ENCODE measurements at places on chromosomes 2 and 18.

DNA sequence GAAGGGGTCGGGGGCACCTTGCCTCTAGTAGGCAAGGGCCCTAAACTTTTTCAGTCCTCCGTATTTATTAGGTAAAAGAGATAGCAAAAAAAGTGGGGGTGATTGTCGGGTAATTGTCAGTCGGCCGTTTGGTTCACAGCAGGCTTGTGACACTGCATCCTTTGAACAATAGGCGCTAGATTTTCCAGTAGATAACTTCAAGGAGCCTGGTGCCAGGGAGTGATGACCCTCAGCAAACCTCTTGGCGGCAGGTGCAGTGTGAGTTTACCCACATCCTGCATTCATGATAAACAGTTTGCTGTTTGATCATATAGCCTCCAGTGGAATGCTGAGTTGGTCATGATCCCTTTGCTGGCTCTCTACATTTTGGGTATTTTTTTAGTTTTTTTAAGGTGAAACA is 22.9 kb downstream of the SERPINB8 start:
- DNase-seq, result no peak

DNA sequence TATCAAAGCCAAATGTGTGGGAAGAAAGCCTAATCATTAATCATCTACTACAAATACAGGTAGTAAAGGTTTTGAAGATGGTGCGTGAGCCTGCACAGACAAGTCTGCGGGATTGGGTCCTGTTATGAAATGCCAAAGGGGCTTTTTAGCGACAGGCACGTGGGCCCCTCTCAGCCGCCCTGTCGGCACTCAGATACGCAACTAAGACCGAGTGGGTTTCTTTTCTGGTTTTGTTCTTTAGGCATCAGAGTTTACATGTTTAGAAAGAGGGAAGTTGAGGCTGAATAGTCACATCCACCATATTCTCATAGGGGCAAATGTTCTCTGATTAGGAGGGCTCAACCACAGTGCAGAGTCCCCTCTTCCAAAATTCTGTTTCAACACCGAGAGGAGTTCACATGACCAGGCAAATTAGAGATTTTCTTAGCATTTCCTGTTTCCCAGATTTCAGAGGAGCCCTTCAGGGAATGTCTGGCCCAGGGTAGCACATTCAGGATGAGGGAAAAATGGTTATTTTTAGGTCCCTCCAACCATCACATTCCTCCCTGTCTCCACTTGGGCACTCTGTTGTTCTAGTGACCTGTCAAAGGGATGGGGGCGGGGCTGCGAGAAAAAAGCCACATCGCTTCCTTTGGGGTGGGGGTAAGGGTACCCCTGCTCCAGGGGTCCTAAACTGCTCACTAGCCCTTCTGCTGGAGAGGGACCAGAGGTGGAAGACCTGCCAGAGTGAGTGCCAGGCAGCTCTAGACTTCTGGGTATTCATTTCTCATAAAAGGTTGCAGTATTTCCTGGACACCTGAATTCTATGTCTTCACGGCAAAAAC is 159.2 kb downstream of the BCL2 start:
- DNase-seq, result no peak

GRCh38 chr2:23209059-23209458 is 175.9 kb upstream of the KLHL29 start:
- DNase-seq, result no peak

GRCh38 chr2:174610243-174610995 is 12.8 kb upstream of the WIPF1 start:
- no peak for DNase-seq

DNA sequence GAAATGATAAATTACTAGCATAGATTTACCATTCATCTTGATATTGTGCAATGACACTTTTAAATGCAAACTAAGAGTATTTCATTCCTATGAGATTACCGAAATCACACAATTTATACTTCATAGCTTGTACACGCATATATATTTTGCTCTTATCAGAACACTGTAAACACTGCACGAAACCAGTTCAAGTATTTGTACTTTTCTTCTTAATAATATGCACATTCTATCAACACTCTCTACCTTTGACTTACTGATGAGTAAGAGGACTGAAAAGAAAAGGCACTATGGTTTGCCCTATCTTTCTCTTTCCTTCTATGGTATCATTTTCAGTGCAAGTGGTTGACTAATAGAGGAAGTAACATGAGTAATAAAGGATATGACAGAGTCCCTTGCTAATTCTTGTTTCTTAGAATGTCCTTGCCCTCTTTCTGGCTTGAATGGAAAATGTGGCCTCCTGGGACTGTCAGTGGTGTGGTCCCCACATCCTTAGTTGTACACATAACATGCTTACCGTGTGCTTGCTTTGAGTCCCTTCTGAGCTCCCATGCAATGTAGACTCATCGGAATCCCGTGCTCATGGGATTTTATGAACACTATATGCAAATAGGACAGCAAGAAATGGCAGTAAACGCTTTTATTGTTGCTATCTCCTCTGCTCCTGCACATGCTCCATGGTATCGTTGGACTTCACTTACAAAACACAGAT is 363.5 kb upstream of the TNP1 start:
- DNase-seq, result peak; percentile 87

GRCh38 chr18:3874581-3874980 is 424.6 kb downstream of the TGIF1 start:
- no peak for DNase-seq

DNA sequence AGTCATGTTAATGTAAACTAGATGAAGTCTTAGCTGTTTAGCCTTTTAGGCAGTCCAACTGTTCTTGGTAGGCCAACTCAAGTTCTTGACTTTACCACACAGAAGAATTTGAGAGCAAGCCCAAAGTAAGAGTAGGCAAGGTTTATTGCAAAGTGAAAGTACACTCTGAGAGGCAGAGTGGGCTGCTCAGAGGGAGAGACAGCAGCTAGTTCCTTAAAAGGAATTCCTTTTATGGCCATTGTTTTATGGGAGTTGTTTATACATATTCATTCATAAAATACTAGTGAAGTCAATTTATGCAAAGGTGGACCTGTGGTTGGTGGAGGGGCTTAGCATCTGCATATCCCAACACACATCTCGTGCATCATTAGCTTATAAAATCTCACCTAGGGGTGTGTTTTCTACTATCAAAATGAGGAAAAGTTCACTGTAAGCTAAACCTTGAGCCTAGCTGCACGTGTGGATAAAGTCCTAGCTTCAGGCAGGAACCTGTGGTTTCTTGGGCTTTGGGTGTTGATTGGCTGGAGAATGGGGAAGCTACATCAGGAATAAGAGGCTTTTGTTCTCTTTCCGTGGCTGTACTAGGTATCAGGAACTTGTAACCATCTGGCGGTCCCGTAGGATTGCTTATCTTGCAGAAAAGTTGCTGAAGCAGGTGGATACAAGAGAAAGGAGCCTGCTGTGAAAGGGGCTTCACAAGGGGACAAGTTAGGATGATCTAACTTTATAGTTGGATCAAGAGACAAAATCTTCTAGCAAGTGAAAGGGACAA is 110.4 kb upstream of the GULP1 start:
- no peak for DNase-seq

DNA sequence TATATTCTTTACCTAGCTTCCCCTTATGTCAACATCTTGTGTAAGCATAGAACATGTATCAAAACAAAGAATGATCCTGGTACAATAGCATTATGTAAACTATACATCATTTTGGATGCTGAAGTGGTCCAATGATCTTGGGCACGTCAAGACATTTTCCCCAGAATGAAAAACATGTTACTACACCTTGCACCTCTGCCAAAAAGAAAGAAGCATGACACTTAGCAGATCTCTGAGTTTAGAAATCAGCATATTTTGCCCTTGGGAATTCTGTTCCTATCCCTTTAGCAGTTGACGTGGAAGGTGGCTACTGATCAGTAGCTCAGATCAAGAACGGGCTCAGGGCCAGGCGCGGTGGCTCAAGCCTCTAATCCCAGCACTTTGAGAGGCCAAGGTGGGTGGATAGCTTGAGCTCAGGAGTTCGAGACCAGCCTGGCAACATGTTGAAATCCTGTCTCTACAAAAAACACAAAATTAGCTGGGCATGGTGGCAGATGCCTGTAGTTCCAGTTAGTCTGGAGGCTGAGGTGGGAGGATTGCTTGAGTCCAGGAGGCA is 1.7 kb upstream of the LCLAT1 start:
- no peak for DNase-seq

- DNase-seq, result no peak
Observed at GRCh38 chr2:152411154-152411553, 76.2 kb downstream of the FMNL2 start.

GRCh38 chr18:7567474-7568425 is 634 bp downstream of the PTPRM start:
- no peak for DNase-seq

GRCh38 chr2:212930556-212931260 is 220.7 kb downstream of the IKZF2 start:
- no peak for DNase-seq

DNA sequence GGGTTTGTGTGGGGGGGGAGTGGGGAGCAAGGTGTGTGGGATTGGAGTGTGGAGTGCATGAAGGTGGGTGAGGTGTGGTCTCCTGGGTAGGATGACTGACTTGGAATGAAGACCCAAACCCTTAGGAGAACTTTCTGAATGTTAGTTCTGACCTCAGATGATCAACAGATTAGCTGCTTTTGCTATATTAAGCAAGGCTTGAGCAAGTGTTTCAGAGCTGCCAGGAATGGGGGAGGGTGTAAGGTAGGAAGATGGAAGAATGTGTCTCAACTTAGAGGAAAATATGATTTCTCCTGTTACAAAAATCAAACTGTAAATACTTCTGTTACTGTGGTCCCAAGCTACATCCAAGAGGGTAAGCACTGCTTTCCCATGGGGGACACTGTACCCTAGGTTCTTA is 273.6 kb downstream of the TGIF1 start:
- no peak for DNase-seq

DNA sequence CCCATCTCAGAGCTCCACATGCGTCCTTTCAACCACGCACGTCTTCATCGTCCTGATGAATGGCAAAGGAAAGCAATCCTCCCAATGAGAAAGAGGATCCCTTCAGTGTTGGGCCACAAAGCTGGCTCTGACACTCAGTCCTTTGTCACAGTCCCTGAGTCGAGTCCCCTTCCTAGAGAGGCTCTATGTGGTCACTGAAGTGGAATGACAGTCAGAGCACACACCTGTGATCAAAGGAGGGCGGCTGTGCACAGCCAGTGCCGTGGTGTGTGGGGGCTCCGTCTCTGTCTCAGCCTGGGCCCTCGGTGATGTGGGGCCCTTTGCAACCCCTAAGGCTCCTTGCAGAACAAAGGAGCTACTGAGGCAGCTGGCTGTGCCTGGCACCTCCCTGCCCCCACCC is 157.3 kb upstream of the APCDD1 start:
- DNase-seq, result no peak

- no peak for DNase-seq
Observed at GRCh38 chr2:190340369-190340768, 3.0 kb upstream of the INPP1 start.

- no peak for DNase-seq
Observed at GRCh38 chr18:55634545-55634944, 46.6 kb upstream of the TCF4 start.
